ENCODE measurements at places on chromosomes 1 and 21.

GRCh38 chr1:103447471-103447870 is 78.0 kb upstream of the RNPC3 start:
- DNase-seq = no peak

DNA sequence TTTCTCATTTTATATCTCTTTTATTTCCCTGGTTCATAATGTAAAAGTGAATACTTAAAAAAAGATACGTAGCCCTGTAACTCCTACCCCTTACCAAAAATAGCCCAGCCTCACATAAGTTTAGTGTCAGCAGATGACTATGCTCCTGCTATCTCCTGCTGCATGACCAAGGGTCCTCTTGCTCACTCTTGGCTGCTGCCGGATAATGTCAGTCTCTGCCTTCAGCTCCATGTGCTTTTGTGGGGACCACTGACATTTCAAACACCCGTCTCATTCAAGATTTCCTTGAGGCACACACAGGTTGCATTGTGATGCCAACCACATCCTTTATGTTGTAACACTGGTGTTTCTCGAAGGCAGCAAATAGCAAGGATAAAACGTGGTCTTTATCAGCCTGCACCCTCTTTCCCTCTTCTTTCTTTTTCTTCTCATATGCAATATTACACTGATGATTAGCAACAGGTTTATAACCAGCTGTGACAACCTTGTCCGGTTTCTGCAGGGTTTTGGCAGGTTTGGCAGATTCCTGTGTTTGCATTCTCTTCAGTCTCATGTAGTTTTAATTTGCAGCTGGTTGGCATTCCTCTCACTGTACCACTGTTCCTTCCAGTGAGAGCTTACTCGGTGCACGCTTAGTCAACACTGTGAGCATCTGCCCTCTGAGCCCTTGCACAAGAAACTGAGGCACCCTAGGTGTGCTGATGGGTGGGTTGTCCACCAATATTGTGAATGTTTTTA is 62.2 kb downstream of the ZNF684 start:
- no peak for DNase-seq

DNA sequence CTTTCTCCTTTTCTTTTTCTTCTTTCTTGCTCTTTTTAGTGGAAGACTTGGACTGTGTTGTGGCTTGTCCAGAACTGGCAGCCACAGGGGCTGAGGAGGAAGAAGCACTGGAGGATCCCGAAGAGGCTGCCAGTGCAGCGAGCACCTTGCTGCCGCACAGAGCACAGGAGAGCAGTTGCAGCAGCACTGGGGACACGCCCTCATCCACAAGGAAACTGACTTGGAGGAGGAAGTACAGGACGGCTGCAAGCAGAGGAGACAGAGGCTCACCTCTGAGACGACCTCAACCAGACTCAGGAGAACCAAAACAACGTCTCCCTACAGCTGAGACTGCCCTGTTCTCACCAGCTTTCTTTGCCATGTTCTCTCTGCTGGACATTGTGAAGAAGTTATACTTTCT is 88.9 kb downstream of the UBR4 start:
- DNase-seq = no peak

DNA sequence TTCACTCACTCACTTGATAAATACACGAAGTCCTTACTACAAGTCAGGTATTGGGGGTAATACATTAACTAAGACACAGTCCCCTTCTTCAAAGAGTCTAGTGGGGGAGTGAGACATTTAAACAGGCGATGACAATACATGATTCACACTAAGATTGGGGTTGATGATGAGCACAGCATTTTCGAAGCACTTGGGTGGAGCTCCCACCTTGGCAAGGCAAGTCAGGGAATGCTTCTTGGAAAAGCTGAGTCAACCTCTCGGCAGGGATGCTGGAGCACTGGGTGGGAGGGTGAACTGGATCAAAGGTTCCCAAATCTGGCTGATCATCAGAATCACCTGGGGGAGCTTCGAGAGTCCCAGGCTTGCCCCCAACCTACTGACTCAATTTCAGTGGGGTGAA is 57.9 kb upstream of the ENAH start:
- no peak for DNase-seq

- DNase-seq = no peak
These were observed 13.7 kb upstream of the CLCA1 start for GRCh38 chr1:86455073-86455472.

DNA sequence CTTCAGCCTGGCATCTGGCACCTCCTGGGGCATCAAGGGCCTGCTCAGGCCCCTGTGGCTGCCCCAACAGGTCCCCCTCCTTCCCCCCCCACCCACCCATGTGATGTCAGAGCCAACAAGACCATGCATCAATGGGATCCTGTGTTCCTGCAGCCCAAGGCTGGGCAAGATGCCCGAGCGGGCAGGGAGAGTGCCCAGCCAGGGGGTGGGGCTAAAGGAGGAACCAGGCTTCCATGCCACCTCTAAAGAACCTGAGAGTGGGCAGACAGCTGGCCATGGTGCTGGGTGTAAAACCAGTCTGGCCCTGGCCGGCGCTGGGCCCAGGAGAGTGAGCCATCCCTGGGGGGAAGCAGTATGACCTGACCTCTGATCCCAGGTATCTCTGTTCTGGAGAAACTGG is 7.6 kb downstream of the COL16A1 start:
- no peak for DNase-seq

GRCh38 chr1:192628396-192629057 is 7.4 kb upstream of the RGS13 start:
- no peak for DNase-seq

GRCh38 chr1:225849925-225850324 is 32.3 kb downstream of the TMEM63A start:
- no peak for DNase-seq

DNA sequence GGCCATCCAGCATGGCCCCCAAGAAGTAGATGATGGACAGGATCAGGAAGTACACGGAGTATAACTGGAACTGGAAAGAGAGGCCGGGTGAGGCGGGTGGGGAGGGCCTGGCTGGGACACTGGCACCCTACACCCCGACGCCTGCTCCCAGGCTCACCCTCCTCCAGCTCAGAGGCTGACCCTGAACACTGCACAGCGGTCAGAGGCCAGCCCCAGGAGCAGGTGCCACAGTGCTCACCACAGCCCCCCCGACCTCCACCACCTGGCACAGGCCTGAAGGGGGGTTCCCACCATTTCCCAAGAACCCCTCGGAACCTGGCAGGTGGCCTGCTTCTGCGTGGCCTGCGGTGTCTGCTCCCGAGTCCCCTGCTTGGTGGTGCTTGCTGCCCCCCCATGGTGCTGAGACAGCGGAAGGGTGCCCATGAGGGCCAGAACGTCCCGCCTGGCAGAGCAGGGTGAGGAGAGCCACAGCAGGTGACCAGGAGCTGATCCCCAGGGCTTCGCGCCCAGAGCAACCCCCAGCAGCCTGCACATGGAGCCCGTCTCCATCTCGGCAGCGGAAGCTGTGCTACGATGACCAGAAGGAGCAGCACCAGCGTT is 26.1 kb downstream of the SLC19A1 start:
- no peak for DNase-seq

- DNase-seq = no peak
These were observed 54.9 kb downstream of the KCNK1 start for GRCh38 chr1:233668725-233669294.

GRCh38 chr1:92494485-92495141 is 7.9 kb upstream of the GFI1 start:
- no peak for DNase-seq

DNA sequence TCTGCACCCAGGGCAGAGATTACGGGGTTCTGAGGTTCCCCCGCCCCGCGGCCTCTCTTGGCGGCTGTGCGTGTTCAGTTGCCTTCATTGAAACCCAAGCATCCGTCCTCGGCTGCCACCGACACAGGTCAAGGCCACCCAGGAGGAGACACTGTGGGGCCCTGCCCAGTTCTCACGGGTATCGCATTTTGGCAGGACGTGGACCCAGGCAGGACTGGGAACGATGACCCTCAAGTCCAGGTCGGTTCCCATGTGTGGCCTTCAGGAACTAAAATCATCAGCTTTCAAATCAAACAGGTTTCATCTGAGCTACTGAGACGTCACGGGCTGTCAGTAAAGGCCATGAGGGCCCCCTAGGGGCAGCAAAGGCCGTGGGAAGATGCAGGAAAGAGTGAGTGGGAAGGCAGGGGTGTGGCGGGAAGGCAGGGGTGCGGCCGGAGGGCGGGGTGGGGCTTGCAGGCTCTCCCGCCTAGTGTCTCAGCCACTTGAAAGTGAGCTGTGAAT is 7.0 kb upstream of the C1orf174 start:
- peak; percentile 23 for DNase-seq

- no peak for DNase-seq
These were observed 62.8 kb downstream of the MAGI3 start for GRCh38 chr1:113452921-113453770.

GRCh38 chr1:230913496-230913895 is 45.2 kb upstream of the C1orf198 start:
- DNase-seq = no peak

DNA sequence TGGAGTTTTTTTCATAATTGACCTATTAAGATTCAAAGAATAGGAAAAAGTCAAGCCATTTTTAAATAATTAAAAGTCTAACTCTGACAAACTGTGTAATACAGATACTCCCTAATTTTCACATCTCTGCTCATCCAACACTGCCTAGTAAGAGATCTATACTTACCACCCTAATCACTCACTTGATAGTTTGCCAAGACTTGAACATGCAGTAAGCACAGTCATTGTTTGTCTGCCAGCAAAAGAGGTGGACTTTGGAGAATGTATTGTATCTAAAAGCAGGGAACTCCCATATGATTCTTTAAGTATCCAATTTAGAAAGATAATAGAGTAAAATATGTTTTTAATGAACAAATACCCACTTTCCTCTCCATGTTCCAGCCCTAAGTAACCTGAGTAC is 15.5 kb downstream of the TMEM59 start:
- DNase-seq = no peak

GRCh38 chr1:6785318-6785727 is at the start of gene CAMTA1:
TSS of gene CAMTA1 (plus strand) at chr1:6785454. CDS start at chr1:6785531, 77 bp downstream.
- no peak for DNase-seq

All from stimulated activated CD4-positive, alpha-beta T cell treated with anti-CD3 and anti-CD28 coated beads, Interleukin-4, amount 100 ng/mL, for 4 hours (primary cell).